ENCODE measurements at places on chromosomes 4 and X.

DNA sequence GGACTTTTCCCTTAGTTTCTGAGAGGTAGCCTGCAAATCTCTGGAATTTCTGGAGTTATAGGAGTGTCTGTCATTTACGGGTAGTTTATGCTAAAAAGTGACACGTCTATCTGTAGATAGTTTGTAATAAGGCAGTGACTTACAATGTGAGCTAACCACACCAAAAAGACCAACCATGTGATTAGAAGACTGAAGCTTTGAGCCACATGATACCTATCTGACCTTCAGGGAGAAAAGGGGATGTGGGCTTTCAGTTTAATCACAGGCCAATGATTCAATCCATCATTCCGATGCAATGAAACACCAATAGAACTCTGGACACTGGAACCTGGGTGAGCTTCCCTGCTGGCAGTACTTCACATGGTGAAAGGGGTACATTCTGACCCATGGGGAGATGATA lies 254.6 kb upstream of the GK2 start:
- no peak for DNase-seq

GRCh38 chrX:13432414-13433297 lies 112.8 kb upstream of the ATXN3L start:
- peak; percentile 96 for DNase-seq

DNA sequence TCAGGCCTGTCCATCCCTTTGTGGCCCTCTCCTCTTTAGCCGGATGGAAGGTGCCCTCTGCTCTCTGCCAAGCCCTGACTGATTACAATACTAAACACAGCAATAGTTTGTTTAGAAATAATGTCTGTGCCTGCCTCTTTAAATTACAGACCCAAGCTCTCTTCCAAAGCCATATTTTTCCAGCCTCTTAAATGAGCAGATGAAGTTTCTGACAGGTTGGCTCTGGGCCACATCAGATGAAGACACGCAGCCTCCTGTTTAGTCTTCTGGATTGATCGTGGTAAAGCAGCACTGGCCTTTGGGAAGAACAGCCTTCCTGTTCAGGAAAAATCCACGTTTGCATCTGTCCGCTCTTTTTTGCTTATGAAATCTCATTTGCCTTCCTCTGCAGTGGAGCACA lies 133.6 kb downstream of the CPE start:
- DNase-seq = no peak

GRCh38 chr4:129682586-129682985 lies 586.6 kb downstream of the C4orf33 start:
- DNase-seq = no peak

DNA sequence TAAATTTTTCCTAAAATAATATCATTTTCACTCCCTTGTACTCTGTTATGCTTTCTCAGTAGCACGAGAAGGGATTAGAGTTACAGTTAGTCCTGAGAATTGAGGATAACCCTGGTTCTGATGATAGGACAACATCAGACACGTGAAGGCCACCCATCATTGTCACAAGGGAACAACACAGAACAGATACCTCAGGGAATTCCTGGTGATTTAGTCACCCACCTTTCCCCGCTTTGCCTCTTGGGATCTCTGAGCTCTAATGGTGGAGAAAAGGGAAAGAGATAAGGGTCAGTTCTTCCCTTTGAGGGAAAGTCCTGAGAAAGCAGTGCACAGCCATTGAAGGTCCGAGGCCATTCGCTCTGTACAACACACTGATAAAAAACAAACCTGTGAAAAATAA lies 112.3 kb upstream of the GALNT7 start:
- DNase-seq = no peak

GRCh38 chr4:151238477-151238876 lies 38.5 kb upstream of the PRSS48 start:
- DNase-seq = peak; percentile 39

- no peak for DNase-seq
These were observed at the start of gene CNKSR2 for GRCh38 chrX:21374163-21374993. Gene CNKSR2 (plus strand): TSS chrX:21374418. CDS start chrX:21374898, 480 bp downstream.

- no peak for DNase-seq
These were observed 604.3 kb downstream of the PACRGL start for GRCh38 chr4:21304540-21304887.

- DNase-seq = no peak
These were observed 81.7 kb downstream of the MAD2L1 start for GRCh38 chr4:119984996-119985395.

DNA sequence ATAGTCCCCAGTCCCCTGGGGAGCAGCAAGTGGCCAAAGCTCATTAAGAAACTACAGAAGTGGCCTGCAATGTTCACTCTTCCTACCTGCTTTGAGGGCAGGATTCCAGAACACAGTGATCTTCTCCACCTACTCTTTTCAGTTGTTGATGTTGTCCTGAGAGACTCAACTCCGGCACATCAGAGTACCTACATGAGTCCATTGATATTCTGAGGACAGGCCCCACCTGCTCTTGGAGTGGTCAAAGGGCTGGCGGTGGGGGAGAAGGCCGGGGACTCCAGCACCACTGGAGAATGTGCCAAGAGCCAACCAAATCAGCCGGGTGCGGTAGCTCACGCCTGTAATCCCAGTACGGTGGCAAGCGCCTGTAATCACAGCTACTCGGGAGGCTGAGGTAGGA lies 29.8 kb upstream of the DDX3X start:
- no peak for DNase-seq

DNA sequence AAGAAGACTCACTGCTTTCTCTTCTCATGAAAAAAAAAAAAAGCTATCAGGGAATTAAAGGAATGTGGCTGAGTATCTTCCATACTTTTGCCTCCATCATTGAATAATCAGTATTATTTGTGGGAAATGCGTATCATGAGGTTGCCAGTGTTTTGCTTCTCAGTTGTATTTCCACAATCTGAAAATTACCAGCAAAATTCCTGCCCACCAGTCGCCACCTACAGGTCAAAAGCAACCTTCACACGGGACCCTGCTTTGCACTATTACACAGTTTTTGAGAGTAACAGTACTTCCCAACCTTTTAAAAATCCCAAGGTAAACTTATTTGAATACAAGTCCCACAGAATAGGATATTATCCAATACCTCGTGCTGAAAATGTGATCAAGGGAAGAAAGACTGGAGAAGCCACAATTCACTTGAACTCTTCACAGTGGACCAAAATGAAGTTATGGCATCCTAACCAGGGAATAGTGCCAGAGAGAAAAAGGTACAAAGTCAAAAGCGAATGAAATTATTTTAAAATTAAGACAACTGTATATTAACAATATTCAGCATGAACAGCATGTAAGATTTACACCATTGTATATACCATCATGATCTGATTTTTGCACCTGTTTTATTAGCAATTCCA lies 30.4 kb downstream of the PGRMC1 start:
- peak; percentile 6 for DNase-seq

DNA sequence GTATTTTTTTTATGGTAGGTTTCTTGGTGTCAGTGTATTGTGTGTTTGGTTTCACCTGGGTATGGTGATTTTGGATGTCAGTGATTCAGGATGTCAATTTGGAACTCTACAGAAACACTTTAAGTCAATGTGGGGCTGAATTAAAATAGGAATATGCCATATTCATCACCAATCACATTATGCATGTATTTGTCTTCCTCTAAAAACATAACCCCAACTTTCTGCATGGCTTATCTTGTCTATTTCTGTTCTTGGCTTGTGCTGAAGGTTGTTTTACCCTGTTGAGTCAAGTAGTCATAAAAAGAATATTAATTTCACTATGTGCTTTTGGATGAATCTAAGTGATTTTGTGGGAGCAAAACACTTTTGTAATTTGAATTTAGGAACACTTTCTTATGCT lies 19.0 kb downstream of the ZNF721 start:
- DNase-seq = no peak

- no peak for DNase-seq
These were observed 25.8 kb downstream of the ADRA2C start for GRCh38 chr4:3791910-3792542.

GRCh38 chrX:14363728-14364127 lies 165.6 kb upstream of the GLRA2 start:
- no peak for DNase-seq

DNA sequence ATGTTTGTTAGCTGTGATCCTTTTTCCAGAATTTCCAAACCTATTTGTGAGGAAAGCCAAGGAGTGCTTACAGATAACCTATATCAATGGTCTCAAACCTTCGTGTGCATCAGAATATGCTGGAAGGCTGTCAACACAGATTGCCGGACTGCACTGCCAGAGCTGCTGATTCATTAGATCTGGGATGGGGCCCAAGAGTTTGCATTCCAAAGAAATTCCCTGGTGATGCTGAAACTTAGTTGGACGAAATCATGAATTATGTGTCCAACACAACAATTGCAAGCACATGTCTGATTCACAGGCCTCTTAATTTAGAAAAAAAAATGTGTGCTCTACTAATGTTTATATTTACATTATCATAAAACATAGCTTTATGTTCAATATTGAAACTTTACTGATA lies 544.0 kb upstream of the AMOT start:
- peak; percentile 85 for DNase-seq

DNA sequence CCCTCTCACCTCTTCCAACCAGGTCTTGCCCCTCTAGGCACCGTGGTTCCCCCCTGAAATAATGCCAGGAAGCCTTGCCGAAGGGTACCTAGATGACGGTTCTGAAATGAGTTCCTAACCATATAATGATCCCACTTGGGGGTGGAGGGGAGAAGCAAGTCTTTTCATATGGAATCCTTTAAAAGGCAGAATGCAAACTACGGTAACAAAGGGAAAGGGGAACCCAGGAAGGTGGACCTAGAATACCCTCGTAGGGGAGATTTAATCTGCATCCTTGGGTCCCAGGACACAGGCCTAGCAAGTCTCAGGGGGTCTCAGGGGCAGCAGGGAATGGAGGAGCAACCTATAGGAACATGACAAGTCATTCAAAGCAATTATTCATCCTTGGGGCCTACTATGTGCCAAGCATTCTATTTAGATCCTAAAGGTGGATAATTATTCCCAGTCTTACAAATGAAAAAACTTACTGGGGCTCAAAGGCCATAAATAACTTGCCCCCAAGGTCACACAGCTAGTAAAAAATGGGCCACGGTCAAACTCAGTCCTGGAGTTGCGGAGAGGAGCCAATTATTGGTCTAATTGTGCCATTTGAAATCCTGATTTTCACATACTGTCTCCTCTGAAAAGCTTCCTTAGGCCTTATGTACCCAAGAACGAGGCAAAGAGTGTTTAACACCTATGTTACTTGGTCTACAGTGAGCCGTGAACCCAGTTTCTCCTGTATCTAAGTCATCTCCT lies 8.8 kb downstream of the BCOR start:
- no peak for DNase-seq

GRCh38 chrX:115911967-115912366 lies 258.6 kb upstream of the AGTR2 start:
- DNase-seq = no peak

GRCh38 chrX:51155157-51155556 lies 177.5 kb upstream of the NUDT10 start:
- no peak for DNase-seq

GRCh38 chrX:45628041-45628440 lies 427.4 kb upstream of the DIPK2B start:
- DNase-seq = no peak

- no peak for DNase-seq
These were observed 48.4 kb downstream of the MTM1 start for GRCh38 chrX:150616863-150617198.

DNA sequence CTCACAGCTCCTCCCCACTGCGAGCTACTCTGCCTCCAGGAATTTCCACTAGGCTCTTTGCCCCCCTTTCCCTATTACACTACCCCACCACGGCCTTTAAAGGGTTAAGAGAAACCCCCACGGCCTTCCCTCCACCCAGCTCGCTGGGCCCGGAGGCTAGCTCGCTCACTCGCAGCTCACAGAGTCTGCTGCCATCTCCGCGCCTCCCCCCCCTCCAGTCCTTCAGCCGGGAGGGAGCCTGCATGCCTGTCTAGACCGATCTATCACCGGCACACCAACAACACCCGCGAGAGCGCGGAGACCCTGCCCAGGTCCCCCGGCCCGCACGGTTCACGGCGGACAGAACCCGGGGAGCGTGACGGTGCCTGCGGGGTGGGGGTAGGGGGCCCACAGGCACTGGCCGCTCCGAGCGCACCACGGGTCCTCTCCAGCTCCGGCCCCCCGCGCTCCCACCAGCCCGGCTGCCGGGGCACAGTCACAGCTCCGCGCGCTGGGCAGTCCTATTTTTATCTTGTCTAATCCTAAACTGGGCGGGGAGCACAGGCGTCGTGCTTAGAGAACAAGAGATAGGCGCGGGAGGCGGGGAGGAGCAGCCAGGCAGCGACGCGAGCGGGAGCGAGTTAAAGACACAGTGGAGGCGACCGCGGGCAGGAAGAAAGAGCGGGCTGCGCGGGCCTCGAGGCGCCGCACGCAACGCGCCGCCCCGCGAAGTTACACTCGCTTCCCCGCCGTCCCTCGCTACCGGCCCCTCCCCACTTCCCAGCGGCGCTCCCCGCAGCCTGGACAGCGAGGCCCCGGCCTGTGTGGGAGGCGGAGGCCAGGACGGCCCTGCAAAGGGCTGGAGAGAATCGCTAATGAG lies 3.5 kb downstream of the BCOR start:
- DNase-seq = peak; percentile 55

DNA sequence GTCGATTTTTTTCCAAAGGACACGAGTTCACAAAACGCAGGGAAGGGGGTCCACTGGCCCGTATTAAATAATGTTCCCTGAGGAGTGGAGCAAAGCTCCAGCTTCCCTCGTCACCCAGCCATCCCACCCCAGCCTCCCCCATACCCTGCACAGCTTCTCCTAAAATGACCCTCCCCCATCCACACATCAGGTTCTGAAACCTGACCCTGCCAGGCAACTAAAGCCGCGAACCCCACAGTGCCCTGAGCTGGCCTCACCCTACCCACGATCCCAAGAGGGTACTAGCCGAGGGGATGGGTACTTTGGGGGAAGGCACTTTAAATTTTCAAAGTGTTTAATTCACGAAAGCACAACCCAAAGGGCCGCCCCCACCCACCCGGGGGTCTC lies 634 bp downstream of the APOO start:
- no peak for DNase-seq

GRCh38 chr4:85606505-85606904 lies 131.6 kb downstream of the ARHGAP24 start:
- DNase-seq = no peak

- DNase-seq = no peak
These were observed 30.2 kb downstream of the NEK1 start for GRCh38 chr4:169582203-169582602.

GRCh38 chr4:186839122-186840037 lies 115.7 kb upstream of the FAT1 start:
- DNase-seq = peak; percentile 72

- DNase-seq = peak; percentile 90
These were observed 44.3 kb downstream of the NYX start for GRCh38 chrX:41491267-41492004.

- DNase-seq = peak; percentile 14
These were observed 51.9 kb downstream of the TET2 start for GRCh38 chr4:105198541-105198940.

DNA sequence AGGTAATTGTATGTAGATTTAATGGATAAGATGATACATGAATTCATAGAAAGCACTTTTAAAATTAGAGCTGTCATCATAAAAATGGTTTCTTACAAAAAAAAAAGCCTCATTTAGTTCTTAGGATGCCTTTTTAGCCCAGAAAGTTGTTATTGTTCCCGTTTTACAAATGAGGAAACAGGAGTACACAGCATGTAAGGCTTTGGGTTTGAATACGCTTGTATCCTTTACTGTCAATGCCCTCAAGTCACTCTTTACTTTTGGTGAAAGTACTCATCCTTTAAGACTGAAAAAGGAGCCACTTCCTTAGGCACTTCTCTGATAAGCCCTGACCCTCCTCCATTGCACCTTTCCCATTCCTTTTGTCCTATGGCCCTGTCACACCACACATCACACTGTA lies 4.9 kb downstream of the EREG start:
- DNase-seq = no peak

Data from fibroblast of gingiva (primary cell).